ENCODE measurements at places on chromosomes 4 and X.

DNA sequence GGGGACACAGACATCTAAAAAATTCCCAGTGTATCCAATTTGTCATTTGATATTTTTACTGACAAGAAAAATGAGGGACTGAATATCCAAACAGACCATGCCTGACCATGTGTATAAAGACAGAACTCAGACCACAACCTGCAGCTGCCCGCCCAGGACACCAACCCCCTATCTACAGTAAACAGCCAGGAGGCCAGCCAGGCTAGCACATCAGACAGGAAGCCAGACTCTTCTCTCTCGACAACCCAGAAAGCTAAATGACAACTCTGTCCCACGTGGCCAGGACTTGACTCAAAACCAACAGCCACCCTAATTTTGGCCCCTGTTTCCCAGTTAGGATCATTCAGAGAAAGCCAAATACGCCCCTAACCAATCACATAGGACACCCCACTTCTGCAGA lies 15.1 kb downstream of the AFAP1 start:
- DNase-seq: no peak

DNA sequence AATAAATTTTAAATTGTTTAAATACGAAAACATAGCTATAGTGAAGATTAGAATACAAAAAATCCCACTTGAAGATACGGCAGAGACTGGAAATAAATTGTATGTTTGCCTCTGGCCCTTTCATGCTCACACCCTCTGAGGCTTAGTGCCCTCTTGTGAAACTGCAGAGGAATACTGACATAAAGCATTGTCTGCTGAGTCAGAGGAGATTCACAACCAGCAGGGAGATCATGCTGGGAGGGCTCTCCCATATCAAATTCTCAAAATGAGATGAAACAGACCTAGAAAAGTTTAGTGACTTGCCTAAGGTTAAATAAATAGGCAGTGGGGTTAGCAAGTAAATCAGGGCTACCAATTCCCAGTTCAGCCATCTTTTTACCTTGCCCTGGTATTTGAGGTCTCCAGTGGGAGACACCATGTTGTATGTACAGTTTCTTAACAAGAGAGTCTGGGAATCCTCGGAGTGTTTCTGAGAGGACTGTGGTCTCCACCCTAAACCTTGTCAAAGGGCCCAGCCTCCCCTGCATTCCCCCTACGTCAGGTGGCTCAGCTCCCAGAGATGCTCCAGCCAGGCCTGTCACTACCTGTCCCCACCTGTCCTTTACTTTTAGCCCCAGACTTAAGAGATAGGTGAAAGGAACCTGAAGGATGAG lies 581.4 kb upstream of the DIPK2B start:
- no peak for DNase-seq

GRCh38 chr4:121360495-121360894 lies 20.3 kb downstream of the QRFPR start:
- no peak for DNase-seq

DNA sequence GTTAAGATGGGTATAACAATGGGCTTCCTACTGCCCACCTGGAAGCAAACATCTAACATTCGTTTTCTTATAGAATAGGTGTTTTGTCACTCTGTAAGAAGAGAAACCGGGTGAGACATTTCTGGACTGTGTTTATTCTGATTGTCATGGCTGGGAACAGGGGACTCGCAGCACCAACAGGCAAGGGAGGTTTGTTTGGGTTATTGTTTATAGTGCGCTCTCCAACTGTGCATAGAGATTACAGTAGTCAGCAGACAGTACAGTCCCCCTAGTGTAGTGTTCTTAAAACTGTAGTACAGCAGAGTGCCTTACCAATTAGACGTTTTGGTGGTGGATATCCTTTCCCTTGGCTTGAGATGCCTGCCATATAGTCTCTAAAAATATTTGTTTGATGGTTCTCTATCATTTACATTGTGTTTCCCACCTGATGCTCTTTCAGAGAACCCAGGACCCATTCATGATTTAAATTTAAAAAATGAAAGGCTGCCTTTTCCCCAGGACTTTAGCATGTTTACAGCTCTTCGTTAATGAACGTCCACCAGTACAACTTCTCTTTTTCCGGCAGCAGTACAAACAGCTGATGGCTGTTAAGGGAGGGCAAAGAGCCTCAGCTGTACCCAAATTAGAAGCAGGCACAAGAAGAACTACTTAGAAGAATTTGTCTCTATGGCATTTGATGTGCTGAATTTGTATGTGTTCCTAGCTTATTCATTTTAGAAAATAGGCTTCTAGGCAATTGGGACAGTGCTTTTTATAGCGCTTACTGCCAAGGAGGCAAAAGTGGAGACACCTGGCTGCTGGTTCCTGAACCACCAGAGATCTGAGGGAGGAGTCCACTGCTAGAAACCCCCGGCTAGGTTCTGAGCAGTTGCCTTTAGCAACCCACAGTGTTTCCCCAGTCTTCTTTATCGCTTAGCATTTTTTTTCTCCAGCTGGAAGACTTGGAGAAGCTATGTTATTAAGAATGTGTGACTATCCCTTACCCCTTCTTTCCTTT lies 1.0 kb upstream of the RNF150 start:
- no peak for DNase-seq

DNA sequence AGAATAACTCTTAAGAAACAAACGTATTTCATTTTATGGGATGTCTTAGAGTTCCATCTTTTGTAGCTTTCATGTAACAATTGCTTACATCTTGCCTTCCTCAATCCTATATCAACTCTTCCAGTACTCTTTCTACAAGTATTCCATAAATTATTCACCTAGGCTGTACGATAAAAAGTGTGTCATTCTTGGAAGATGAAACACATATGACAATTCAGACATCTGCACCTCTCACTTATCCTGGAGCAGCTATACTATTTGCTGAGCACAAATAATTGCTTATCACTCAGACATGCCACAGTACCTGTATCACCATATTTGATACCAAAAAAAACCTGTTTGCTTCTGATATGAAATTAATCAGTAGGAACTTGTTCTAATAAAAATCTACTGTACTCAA lies 1.0 kb downstream of the POF1B start:
- DNase-seq: no peak

GRCh38 chr4:142585411-142585810 lies 260.7 kb downstream of the INPP4B start:
- no peak for DNase-seq
